Right ventricle myocardium superior (tissue), 1 donor: ENCODE measurements at places on chromosomes 11 and 22. TPM values are rescaled to one million over a fixed set of nuclear protein-coding genes. Genes with fewer than 3 reads are reported as not detected.

Gene TTC12
- 4.3 TPM for total RNA-seq

DNA sequence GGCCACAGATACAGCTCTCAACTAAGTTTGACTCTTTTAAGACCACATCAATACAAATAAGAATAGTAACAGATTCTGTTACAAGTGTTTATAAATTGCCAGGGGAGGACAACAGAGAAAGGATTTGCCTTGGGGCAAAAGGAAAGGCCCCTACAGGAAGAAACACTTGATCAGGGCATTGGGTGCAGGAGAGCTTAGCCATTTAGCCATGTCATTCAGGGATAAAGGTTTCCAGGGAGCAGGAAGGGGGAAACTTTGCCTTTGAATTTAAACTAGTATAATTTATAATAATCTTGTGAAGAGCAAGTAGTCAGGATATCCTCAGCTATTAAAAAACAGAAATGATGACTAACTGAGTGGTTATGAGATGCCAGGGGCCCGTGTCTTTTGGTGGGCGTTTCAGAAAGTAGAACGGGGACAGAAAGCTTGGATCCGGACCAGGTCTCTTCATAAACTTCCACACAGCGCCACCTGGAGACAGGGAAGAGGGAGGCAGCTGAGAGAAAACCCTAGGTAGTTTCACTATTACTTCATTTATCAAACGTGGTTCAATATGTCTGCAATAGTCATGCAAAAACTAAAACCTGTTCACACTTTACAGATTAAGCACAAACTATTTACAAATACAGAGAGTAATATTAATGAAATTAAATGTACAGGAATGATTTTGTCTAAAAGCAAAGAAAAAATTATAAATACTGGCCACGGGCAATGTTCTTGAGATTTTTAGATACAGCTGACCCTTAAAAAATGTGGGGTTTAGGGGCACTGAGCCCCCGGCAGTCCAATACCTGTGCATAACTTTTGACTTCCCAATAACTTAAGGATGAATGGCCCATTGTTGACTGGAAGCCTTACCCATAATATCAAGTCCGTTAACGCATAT lies 11.0 kb upstream of the SLC5A4 start:
- DNase-seq: peak; percentile 69

DNA sequence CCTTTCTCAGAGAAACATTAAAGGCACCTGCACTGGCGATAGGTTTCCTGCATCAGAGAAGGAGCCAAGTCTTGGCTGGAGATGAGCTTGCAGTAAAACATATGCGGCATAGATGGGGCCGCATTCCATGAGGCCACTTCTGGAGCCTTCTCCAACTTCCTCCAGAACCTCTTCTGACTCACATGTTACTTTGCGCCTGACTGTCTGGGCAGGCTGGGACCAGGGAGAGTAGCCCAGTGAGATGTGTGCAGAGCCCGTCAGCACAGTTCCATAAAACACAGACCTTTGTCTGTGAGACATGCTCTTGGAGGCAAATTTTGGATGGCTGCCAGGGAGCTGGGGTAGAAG lies 55.4 kb upstream of the BID start:
- no peak for DNase-seq

GRCh38 chr11:5251746-5252145 lies 2.1 kb upstream of the HBG1 start:
- DNase-seq: no peak

Gene MAPK8IP1
- total RNA-seq: 4.5 TPM

Gene RIMBP3B
- not detected for total RNA-seq

Gene C11orf42
- not detected for total RNA-seq

GRCh38 chr22:49366437-49366836 lies 461.2 kb downstream of the BRD1 start:
- DNase-seq: no peak

GRCh38 chr22:39238966-39239505 lies 5.7 kb downstream of the PDGFB start:
- no peak for DNase-seq

GRCh38 chr11:70630816-70631623 lies 232.7 kb downstream of the CTTN start:
- DNase-seq: no peak

Gene ALDH3B1
- total RNA-seq: 4.4 TPM

- no peak for DNase-seq
Observed at GRCh38 chr11:62883673-62884072, 3.0 kb downstream of the SLC3A2 start.
